ENCODE measurements at places on chromosomes 1 and 21. TPM values are rescaled to one million over a fixed set of nuclear protein-coding genes. Genes with fewer than 3 reads are reported as not detected.

GRCh38 chr21:21688889-21689288, 690.7 kb downstream of the NCAM2 start:
- no peaks in the 10 kb centered on the region for H3K27me3 ChIP-seq
- DNase-seq = no peak
- H3K4me3 ChIP-seq = no peak overlapping the region
- no peaks in the 10 kb centered on the region for H3K36me3 ChIP-seq
- no peaks in the 10 kb centered on the region for H3K4me1 ChIP-seq

- H3K36me3 ChIP-seq = no peaks in the 10 kb centered on the region
- no peaks in the 10 kb centered on the region for H3K27me3 ChIP-seq
- H3K27ac ChIP-seq = no peak overlapping the region
- DNase-seq = no peak
- H3K4me1 ChIP-seq = peaks cover 5% of the 10 kb centered on the region
These were observed 5.4 kb upstream of the ZNF691 start for GRCh38 chr1:42841010-42841409.

- no peak overlapping the region for H3K4me3 ChIP-seq
- no peak for DNase-seq
- H3K36me3 ChIP-seq = no peaks in the 10 kb centered on the region
- no peaks in the 10 kb centered on the region for H3K27me3 ChIP-seq
- H3K27ac ChIP-seq = no peak overlapping the region
These were observed 14.8 kb upstream of the NID1 start for GRCh38 chr1:236079703-236080102.

GRCh38 chr1:163512349-163512989, 190.7 kb downstream of the NUF2 start:
- no peak overlapping the region for H3K27ac ChIP-seq
- no peaks in the 10 kb centered on the region for H3K36me3 ChIP-seq
- H3K27me3 ChIP-seq = no peaks in the 10 kb centered on the region
- H3K4me1 ChIP-seq = no peaks in the 10 kb centered on the region
- no peak for DNase-seq

Gene GTF2B
- 25.7 TPM for total RNA-seq

GRCh38 chr1:73673971-73674370, 524.0 kb downstream of the LRRIQ3 start:
- H3K27ac ChIP-seq = no peak overlapping the region
- H3K36me3 ChIP-seq = no peaks in the 10 kb centered on the region
- no peaks in the 10 kb centered on the region for H3K27me3 ChIP-seq
- H3K4me3 ChIP-seq = no peak overlapping the region
- no peaks in the 10 kb centered on the region for H3K4me1 ChIP-seq
- no peak for DNase-seq

- no peaks in the 10 kb centered on the region for H3K4me1 ChIP-seq
- no peak overlapping the region for H3K27ac ChIP-seq
- H3K4me3 ChIP-seq = no peak overlapping the region
- no peaks in the 10 kb centered on the region for H3K36me3 ChIP-seq
- H3K27me3 ChIP-seq = peaks cover under 1% of the 10 kb centered on the region
These were observed 7.2 kb upstream of the TACSTD2 start for GRCh38 chr1:58584082-58584895.

Gene ATF3
- 7.4 TPM for total RNA-seq

DNA sequence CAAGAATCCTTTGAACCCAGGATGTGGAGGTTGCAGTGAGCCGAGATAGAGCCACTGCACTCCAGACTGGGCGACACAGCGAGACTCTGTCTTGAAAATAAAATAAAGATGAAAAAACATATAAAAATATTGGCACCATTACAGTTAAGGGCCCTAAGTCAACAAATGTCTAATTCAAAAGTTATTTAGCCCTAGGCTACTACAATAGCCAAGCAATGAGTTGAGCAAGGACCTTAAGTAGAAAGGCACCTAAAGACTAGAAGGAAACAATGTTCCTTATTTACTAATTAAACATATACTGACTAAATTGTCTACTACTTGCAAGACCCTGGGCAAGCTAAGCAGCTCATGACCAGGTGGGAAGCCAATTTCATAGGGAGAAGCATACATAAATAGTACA, 4.1 kb downstream of the PIK3R3 start:
- DNase-seq = no peak
- no peaks in the 10 kb centered on the region for H3K36me3 ChIP-seq
- no peak overlapping the region for H3K27ac ChIP-seq
- H3K4me1 ChIP-seq = peaks cover 16% of the 10 kb centered on the region
- peak overlapping the region; percentile 89 for H3K4me3 ChIP-seq

DNA sequence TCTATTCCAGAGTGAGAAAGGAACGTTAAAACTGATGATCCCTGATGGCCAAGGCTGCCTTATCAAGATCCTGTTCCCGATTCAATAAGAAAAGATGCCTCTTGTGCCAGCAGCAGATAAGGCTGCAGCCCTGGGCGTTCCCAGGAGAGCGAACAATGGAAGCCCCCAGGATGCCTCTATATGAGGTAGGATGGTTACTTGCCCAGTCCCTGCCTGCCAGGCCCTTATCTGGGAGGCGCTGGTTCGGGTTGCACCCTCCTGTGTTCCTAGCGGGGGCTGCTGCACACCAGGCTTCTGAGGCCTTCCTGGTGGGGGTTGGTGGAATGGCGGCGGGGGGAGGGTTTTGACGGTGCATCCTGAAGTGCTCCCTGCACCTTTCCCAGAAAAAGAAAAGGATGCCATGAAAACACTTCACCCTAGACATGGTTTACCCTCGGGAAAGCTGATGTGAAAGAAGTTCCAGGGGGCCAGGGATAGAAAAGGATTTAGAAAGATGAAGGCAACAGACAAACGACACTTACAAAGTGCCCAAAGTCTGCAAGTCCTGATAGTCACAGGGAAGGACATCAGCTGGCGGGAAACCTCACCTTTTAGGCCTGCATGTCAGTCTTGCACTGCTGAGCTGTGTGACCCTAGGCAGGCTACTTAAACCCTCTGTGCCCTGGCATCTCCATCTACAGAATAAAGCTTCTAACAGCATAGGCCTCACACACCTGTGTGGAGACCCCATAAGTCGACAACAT, 100.3 kb downstream of the KCNJ15 start:
- H3K27me3 ChIP-seq = no peaks in the 10 kb centered on the region
- H3K4me3 ChIP-seq = no peak overlapping the region
- DNase-seq = no peak
- H3K27ac ChIP-seq = no peak overlapping the region
- no peaks in the 10 kb centered on the region for H3K4me1 ChIP-seq

DNA sequence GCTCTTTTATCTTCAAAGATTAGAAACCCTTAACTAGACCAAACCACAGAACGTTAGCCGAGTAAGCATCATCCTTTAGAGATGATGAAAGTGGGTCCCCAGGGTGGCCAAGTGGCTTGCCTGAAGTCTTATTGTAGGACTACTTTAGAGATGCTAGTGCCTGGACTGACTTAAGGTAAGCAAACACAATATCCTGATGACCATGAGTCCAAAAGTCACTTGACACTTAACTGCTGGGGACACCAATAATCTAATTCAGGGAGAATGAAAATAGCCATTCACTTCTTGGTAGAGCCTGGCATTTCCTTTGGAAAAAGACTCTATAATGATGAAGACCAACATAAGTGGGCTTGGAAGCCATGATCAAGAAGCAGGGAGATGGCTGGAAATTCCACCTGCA, 225.3 kb upstream of the IRF2BP2 start:
- H3K27ac ChIP-seq = no peak overlapping the region
- no peaks in the 10 kb centered on the region for H3K4me1 ChIP-seq
- H3K4me3 ChIP-seq = no peak overlapping the region
- no peaks in the 10 kb centered on the region for H3K36me3 ChIP-seq
- DNase-seq = no peak
- no peaks in the 10 kb centered on the region for H3K27me3 ChIP-seq

Gene GNAT2
- total RNA-seq = not detected

DNA sequence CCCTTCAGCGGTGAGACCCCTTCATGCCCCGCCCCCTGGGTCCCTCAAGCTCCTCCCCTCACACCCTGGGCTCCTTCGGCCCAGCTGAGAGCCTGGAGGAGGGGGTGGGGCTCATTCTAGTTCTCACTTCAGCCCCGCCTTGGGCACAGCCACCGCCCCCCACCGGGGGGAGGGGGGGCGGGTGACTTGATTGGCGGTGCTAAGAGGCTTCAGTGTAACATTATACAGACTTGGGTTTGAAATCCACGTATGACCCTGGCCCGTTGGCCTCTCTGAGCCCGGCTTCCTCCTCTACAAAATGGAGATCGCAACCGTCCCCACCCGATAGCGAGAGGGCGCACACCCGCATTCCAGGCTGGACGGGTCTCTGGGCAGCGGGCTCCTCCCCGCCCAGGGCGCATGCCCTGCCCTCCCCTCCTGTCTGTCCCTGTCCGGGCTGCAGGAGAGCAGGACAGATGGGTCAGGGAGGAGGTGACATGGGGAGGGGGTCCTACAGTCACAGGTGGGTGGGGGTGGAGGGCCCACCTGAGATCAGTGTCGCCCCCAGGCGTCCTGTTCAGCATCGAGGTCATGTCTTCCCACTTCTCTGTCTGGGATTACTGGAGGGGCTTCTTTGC, 5.1 kb downstream of the CLCNKB start:
- H3K4me3 ChIP-seq = peak overlapping the region; percentile 18
- no peak for DNase-seq
- no peak overlapping the region for H3K27ac ChIP-seq
- no peaks in the 10 kb centered on the region for H3K27me3 ChIP-seq

- no peaks in the 10 kb centered on the region for H3K36me3 ChIP-seq
- DNase-seq = no peak
- no peak overlapping the region for H3K27ac ChIP-seq
- H3K4me3 ChIP-seq = no peak overlapping the region
These were observed 45.8 kb upstream of the NTPCR start for GRCh38 chr1:232904566-232904965.

Gene FHAD1
- not detected for total RNA-seq

Gene LCE1E
- not detected for total RNA-seq

GRCh38 chr1:27594564-27595510, 9.1 kb downstream of the AHDC1 start:
- H3K36me3 ChIP-seq = no peaks in the 10 kb centered on the region
- no peak overlapping the region for H3K4me3 ChIP-seq
- H3K4me1 ChIP-seq = peaks cover 100% of the 10 kb centered on the region
- peak overlapping the region; percentile 99 for H3K27ac ChIP-seq
- H3K27me3 ChIP-seq = no peaks in the 10 kb centered on the region

GRCh38 chr1:205505076-205505729, 734 bp downstream of the CDK18 start:
- H3K4me1 ChIP-seq = peaks cover 18% of the 10 kb centered on the region
- H3K4me3 ChIP-seq = peak overlapping the region; percentile 60
- H3K27ac ChIP-seq = peak overlapping the region; percentile 46
- no peaks in the 10 kb centered on the region for H3K36me3 ChIP-seq

Gene ANGPTL1
- 23.9 TPM for total RNA-seq

Gene PAPPA2
- total RNA-seq = not detected

- H3K27ac ChIP-seq = no peak overlapping the region
- no peak overlapping the region for H3K4me3 ChIP-seq
- no peaks in the 10 kb centered on the region for H3K27me3 ChIP-seq
- peaks cover 9% of the 10 kb centered on the region for H3K4me1 ChIP-seq
These were observed 152.0 kb downstream of the KIF26B start for GRCh38 chr1:245306628-245307410.

DNA sequence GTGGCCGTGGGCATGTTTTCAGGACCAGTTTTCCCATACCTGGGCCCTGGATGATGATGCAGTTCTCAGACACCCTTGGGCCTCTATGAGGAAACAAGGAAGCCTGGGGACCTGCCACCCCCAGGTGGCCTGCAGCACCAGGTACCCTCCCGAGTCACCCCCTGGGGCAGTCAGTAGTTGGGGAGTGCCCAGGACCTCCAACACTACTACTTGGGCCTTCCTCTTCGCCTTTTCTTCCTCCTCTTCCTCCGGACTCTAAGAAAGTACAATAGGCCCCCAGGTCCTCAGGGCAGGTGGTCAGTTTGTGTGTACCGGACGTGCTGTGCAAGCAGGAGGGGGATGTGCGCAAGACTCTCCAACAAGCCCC, 11.9 kb upstream of the SRARP start:
- H3K4me1 ChIP-seq = no peaks in the 10 kb centered on the region
- no peak overlapping the region for H3K27ac ChIP-seq
- H3K27me3 ChIP-seq = no peaks in the 10 kb centered on the region
- no peak for DNase-seq

- H3K27me3 ChIP-seq = no peaks in the 10 kb centered on the region
- no peak overlapping the region for H3K27ac ChIP-seq
- H3K4me3 ChIP-seq = no peak overlapping the region
- H3K4me1 ChIP-seq = peaks cover 30% of the 10 kb centered on the region
These were observed 9.3 kb downstream of the ZNF281 start for GRCh38 chr1:200400556-200400955.

- H3K36me3 ChIP-seq = no peaks in the 10 kb centered on the region
- H3K4me3 ChIP-seq = no peak overlapping the region
- no peak overlapping the region for H3K27ac ChIP-seq
- H3K27me3 ChIP-seq = no peaks in the 10 kb centered on the region
- no peaks in the 10 kb centered on the region for H3K4me1 ChIP-seq
These were observed 26.0 kb downstream of the FMO3 start for GRCh38 chr1:171116676-171117075.

- no peaks in the 10 kb centered on the region for H3K36me3 ChIP-seq
- H3K27me3 ChIP-seq = no peaks in the 10 kb centered on the region
- no peak for DNase-seq
- no peaks in the 10 kb centered on the region for H3K4me1 ChIP-seq
- no peak overlapping the region for H3K4me3 ChIP-seq
- no peak overlapping the region for H3K27ac ChIP-seq
These were observed 53.3 kb upstream of the ZC3H11B start for GRCh38 chr1:219666242-219666641.

Measured in gastrocnemius medialis (tissue), 4 donors.